Activated CD8-positive, alpha-beta memory T cell treated with anti-CD3 and anti-CD28 coated beads, Interleukin-2, amount 50 U/mL, for 48 hours (primary cell): ENCODE measurements at places on chromosomes 13 and 19.

- peak; percentile 85 for DNase-seq
Measured at GRCh38 chr19:16714702-16715287, 4.9 kb upstream of the NWD1 start.

DNA sequence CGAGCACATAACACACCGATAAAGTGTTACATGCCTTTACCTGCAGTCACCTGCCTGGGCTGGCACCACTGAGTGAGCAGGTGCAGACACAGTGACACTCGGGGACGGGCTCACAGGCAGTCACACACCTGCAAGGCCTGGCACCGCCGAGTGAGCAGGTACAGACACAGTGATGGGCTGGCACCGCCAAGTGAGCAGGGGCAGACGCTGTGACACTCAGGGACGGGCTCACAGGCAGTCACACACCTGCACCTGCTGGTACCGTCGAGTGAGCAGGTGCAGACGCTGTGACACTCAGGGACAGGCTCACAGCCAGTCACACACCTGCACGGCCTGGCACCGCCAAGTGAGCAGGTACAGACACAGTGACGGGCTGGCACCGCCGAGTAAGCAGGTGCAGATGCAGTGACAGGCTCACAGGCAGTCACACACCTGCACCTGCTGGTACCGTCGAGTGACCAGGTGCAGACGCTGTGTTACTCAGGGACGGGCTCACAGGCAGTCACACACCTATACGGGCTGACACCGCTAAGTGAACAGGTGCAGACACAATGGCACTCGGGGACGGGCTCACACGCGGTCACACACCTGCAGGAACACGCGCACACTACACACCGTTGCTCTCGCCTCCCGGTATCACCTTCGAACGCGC is 470 bp downstream of the ZNF835 start:
- DNase-seq: no peak

- DNase-seq: no peak
Measured at GRCh38 chr19:7676854-7677253, at the start of gene MCEMP1. MCEMP1 (plus strand) TSS chr19:7677090; CDS start chr19:7677121, 31 bp downstream.

DNA sequence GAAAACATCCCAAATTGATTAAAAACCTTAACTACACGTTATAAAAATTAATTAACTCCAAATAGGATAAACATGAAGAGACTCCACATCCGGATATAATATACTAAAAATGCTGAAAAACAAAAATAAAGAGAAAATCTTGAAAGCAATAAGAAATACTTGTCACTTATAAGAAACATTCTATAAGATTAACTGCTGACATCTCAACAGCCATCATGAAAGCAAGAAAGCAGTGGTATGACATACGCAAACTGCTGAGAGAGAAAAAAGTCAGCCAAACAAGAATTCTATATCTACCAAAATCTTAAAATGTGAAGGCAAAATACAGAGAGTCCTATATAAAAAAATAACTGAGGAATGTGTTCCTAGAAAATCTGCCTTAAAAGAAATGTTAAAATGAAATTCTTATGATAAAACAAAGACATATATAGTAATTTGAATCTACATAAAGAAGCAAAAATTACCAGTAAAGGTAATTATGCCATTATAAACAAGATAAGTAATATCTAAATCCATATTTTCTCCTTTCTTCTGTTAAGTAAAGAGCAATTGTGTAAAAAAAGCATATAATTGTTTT is 1851.1 kb downstream of the PCDH9 start:
- no peak for DNase-seq

GRCh38 chr13:44546164-44546563 is 30.0 kb downstream of the TSC22D1 start:
- DNase-seq: no peak

- DNase-seq: peak; percentile 86
Measured at GRCh38 chr19:21483589-21484170, 21.7 kb upstream of the ZNF429 start.

- no peak for DNase-seq
Measured at GRCh38 chr13:114166381-114167131, 12.5 kb upstream of the CFAP97D2 start.

- DNase-seq: no peak
Measured at GRCh38 chr19:29887442-29887855, 54.6 kb upstream of the URI1 start.

DNA sequence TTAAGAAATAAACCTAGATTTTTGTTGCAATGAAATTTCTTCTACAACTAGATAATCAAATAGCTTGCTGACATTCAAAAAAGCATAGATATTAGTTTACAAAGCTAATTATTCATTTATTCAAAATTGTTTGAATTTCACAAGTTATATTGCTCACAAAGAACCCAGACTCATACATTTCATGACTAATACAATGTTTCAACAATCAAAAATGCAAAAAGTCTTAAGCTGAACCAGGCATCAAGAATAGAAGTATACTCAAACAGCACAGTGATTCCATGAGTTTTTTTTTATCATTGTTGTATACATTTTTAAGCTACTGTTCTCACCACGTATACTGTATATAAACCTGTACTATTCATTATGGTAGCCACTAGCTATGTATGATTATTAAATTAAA is 51.0 kb downstream of the DIAPH3 start:
- DNase-seq: no peak

- no peak for DNase-seq
Measured at GRCh38 chr19:10744801-10745293, 27.0 kb downstream of the DNM2 start.

DNA sequence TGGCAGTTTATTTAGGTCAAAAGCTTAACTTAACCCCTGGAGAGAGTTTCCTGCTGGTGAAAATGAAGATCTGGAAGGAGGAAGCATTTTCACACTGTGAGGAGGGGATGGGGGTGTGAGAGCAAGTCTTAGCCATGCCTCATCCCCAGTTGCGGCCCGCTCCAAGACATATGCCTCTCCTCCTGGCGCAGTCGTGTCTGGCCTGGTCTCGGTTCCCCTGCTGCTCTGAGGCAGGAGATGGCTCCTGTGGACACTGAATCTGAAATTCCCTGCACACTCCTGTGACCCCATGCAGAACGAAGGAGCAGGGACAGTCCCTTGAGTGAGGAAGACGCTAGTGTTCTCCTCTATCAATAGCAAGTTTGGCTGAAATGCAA is 360 bp upstream of the ZNF69 start:
- DNase-seq: no peak

GRCh38 chr13:87903553-87903952 is 232.4 kb downstream of the SLITRK5 start:
- DNase-seq: no peak

GRCh38 chr19:6108721-6109633 is 1.3 kb downstream of the RFX2 start:
- DNase-seq: peak; percentile 75

- no peak for DNase-seq
Measured at GRCh38 chr19:44660081-44660480, 11.2 kb upstream of the CEACAM19 start.

GRCh38 chr19:35095667-35096368 is 19.8 kb upstream of the FXYD3 start:
- no peak for DNase-seq

- DNase-seq: peak; percentile 80
Measured at GRCh38 chr13:41458187-41458760, 924 bp downstream of the RGCC start.

- no peak for DNase-seq
Measured at GRCh38 chr13:20442798-20443381, 82.8 kb downstream of the CRYL1 start.

DNA sequence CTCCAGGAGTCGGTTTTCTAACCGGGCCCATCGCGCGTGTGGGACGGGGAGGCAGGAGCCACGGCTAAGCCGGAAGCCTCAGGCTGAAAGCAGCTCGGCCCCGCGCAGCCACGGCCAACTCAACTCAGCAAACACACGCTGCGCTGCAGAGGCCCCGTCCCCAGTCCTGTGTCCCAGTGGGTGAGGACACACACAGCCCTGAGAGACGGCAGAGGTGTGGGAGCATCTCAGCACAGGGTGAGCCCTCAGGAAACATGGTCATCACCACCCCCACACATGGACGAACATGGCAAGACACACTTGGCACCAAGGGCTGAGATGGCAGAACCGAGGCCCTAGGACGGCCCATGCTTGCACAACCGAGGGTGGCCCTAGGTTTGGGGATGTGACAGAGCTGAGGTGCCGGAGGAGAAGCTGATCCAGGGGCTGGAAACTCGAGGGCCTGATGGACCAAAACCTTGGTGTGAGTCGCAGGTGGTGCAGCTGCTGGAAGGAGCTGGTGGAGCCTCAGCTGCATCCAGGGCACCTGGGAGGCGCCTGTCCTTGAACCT is 29.0 kb upstream of the C13orf46 start:
- no peak for DNase-seq

- no peak for DNase-seq
Measured at GRCh38 chr19:2841855-2842574, 740 bp downstream of the ZNF555 start.

DNA sequence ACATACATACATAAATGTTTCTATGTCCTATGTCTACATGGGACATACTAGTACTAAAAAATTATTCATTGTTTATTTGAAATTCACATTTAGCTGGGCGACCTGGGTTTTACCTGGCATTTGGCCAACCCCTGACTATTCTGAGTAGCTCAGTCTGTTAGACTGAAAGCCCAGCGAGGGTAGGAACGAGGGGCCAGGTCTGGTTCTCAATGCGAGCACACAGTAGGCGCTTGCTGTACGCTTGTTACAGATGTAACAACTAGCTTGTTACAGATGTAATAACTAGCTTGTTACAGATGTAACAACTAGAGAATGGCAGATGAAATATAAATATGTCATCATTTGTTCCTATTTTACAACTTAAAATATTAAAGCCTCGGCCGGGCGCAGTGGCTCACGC is 920 bp upstream of the ANO8 start:
- no peak for DNase-seq

DNA sequence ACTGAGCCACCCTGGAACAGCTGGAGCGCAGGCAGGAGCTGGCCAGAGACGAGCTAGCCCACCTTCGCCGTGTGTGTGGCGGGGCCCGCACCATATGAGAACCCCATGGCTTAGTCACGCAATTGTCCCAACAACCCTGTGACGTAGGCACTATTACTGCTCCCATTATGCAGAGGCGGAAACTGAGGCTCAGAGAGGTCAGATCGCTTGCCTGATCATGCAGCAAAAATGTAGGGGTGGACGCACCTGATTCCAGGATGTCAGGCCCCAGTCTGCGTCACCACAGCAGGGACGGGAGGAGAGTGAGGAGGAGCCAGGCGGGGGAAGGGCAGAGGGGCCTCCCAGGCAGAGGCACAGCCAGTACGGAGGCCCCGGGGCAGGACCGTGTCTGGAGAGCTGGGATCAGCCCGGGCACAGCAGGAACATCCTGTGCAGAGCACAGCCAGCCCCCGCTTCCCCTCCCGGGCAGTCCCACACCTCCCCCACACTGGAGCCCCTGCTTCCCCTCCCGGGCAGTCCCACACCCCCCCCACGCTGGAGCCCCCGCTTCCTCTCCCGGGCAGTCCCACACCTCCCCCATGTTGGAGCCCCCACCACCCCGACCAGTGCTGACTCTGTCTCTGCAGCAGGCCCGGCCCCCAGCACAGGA is 16.7 kb downstream of the PIP5K1C start:
- no peak for DNase-seq

DNA sequence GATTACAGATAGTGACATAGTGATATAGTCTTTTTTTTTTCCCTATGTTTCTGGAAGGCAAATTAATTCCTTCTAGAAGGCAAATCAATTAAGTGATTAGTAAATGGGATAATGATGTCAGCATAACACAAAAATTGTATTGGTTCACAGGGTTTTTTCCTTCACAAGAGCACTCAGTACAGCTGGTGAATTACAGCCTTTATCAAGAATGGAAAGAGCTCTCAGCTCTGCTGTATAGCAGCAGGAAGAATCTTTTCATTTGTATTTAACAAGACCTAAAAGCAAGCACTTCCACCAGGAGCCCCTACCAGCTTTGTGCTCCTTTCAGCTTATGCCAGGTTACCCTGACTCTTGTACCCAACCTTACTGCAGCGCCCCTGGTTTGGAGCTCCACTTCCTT is 90.8 kb downstream of the SERP2 start:
- no peak for DNase-seq

GRCh38 chr13:58620176-58620575 is 988.6 kb downstream of the PCDH17 start:
- DNase-seq: no peak

- DNase-seq: no peak
Measured at GRCh38 chr13:72514146-72514545, 213.3 kb downstream of the MZT1 start.

- no peak for DNase-seq
Measured at GRCh38 chr13:105643966-105644365, 891.5 kb downstream of the EFNB2 start.

DNA sequence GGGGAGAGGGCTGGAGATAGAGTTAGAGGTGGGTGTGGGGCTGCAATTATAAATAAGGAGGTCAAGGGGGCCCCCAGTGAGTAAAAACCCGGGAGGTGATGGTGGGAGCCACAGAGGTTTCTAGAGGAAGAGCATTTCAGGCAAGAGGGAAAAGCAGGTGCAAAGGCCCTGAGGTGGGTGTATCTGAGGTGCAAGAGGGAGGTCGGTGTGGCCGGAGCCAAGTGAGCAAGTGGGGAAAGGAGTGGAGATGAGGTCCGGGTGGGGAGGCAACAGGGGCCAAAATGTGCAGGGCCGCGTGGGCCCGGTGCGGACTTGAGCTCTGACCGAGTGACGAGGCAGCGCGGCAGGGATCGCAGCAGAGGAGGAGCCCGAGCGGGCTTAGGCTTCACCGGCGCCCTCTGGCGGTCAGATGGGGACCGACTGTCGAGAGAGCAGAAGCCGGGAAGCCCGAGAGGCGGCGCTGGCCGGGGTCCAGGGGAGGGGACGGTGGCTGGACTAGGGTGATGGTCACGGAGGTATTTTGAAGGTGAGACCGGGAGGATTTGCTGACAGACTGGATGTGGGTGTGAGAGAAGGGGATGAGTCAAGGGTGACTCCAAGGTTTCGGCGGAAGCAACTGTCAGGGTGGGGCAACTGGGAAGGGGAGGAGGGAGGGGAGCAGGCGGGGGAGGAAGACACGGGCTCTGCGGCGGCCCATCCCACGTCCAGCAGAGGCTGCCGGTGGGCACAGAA is 17.7 kb upstream of the SPACA4 start:
- peak; percentile 98 for DNase-seq

- no peak for DNase-seq
Measured at GRCh38 chr19:46058778-46059177, 18.0 kb upstream of the IGFL4 start.

DNA sequence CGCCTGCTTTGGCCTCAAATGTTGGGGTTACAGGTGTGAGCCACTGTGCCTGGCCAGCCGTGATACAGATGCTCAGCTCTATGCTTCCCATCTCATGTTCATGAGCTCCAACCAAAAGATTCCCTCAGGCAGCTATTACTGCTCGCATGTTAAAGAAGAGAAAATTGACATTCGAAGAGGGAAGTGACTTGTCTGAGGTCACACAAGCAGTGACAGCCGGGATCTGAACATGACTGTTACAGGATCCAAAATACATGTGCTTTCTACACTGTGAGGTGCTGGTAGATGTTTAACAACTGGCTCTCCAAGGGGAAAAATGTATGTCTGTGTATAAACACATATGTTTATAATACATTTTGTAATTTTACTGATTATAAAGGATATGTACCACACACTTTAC is 11.3 kb downstream of the FPR1 start:
- no peak for DNase-seq

DNA sequence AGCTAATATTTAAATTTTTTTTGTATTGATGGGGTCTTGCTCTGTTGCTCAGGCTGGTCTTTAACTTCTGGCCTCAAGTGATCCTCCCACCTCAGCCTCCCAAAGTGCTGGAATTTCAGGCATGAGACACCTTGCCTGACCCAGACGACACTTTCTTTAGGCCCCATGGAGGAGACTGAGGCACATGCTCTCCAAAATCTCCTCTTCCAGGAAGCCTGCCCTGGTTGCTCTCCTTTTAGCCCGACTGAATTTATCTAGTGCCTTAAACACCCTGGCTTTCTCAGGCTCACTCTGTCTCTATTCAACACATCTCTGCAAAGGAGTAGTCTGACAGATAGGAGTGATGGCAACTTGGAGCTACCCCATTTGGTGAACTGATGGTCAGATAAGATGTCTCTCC is 18.9 kb downstream of the MYO1F start:
- no peak for DNase-seq
